Activated CD4-positive, CD25-positive, alpha-beta regulatory T cell treated with anti-CD3 and anti-CD28 coated beads, Interleukin-2, amount 50 U/mL, for 24 hours (primary cell): ENCODE measurements at places on chromosomes 11 and 22.

GRCh38 chr11:67366546-67366945 is 6.9 kb downstream of the CLCF1 start:
- no peak for ATAC-seq

DNA sequence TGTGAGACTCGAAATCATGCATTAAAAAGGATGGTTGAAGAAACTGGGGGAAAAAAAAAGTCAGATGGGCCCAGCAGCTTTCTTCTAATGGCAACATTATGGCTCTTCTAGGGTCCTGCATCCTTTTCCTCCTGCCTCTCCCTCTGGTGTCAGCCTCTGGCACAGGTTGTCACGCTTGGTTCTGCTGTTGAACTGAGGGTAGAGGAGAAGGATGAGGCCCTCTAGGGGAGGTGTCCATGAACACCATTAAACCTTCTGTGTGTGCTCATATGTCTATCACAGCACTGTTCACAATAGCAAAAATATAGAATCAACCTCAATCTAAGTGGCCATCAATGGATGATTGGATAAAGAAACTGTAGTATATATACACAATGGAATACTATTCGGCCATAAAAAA is 36.0 kb downstream of the BUD13 start:
- ATAC-seq, result no peak

- ATAC-seq, result no peak
These were observed 46.6 kb downstream of the CWC15 start for GRCh38 chr11:94926698-94927237.

DNA sequence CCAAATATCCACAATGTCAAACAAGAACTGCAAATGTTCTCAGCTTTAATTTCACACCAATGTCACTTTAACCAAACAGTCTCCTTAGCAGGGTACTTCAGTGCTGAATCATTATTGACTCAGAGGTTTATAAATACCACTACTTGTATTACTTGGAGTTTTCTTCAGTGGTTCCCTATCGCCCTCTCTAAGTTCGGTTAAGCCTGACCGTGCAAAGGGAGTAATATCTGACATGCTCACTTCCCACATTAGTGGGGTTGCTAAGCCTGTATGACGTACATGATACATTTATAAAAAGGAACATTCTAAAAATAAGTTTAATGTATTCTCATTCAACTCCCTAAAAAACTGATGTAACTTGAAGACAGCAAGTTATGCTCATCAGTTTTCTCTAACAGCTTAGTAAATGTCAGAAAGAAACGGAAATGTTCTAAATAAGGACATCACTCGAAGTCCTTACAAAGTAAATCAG is 93.1 kb upstream of the ZC3H12C start:
- ATAC-seq, result peak; percentile 64

GRCh38 chr11:72535194-72535547 is 100.8 kb upstream of the CLPB start:
- no peak for ATAC-seq

DNA sequence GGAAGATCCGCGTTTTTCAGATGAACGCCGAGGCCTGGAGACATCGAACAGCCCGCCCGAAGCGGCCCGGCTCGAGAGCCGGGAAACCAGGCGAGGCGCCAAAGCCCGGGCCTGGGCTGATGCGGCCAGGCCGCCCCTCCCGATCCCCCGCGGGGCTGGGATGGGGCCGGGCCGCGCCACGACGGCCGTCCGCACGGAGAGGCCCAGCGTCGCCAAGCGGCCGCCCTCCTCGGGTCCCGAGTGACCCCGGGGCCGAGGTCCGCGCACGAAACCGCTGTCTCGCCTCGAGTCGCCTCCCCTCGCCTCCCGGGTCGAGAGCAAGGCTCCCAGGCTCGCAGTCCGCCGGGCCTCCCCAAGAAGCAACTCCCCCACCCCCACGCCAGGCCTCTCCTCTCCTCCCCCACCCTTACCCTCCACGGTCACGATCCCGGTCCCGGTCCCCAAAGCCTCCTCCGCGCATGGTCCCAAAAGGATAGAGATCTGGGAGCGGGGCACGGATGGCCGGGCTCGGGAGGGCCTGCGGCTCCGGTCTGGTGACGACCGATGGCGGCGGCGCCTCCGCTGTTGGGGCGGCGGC is 482 bp downstream of the DDX17 start:
- ATAC-seq, result peak; percentile 27
